Caki2 (cell line): ENCODE measurements at places on chromosomes 11 and 22.
A peak's percentile ranks its signal among the peaks of the same experiment; 100 is the strongest.

GRCh38 chr11:81496601-81497000 lies 1237.1 kb downstream of the FAM181B start:
- no peak for DNase-seq

DNA sequence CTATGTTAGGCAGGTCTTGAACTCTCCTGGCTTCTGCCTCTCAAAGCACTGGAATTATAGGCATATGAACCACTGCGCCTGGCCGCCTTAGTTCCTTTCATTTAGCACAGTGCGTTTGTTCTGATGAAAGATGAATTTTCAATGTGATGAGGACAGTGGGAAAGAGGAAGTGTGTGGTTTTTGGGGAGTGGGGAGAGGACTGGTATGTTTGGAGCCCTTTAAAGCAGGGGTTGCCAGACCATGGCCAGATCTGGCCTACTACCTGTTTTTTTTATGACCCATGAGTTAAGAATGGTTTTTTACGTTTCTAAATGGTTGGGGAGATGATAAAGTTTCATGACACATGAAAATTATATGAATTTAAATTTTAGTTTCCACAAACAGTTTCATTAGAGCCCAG lies 12.5 kb downstream of the ATXN10 start:
- DNase-seq, result no peak

GRCh38 chr11:13010749-13011465 lies 1.8 kb downstream of the RASSF10 start:
- peak; percentile 50 for DNase-seq

DNA sequence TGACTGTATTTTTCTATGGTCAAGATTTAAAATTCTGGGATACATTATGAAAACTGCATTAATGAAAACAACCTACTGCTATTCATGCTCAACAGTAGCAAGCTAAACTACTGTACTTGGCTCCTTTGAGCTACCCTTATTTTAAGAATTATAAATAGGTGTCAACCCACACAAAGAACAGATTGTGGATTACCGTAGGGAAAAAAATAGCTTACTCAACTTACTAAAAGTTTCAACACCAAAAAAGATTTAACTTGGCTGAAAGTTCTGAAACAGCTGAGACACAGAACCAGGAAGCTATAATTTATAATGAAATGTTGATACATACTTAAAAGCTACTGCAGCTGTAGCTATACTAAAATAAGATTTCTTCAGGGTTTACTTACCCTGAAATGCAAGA lies 10.1 kb downstream of the LIN7C start:
- DNase-seq, result no peak

DNA sequence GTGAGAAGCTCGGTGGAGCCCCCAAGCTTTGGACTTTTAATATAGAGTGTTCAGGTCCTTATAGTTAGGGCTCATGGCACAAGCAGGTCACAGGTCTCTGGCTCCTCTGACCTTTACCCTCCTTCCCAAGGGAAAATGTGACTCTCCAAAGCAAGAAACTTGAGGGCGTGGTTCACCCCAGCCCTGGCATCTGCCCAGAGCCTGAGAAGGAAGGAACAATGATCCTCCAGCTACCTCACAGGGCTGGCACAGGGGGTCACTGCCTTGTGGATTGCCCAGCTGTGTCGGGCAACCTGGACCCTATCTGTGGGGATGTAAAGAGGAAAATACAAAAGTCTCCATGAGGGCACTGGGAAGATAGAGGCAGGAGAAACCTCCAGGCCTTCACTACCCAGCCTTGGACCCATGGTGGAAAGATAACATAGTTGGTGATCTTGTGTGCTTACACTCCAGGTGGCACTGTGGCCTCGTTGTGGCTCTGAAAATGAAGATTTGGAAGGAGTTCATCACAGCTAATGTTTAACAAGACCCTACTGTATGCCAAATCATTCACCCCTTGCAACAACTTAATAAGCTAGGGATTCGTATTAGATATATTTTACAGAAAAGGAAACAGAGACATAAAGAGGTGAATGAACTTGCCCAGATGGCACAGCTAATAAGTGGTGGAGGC lies 3.8 kb upstream of the ZNF195 start:
- no peak for DNase-seq

- no peak for DNase-seq
These were observed 25.3 kb downstream of the ABTB2 start for GRCh38 chr11:34332524-34332923.

DNA sequence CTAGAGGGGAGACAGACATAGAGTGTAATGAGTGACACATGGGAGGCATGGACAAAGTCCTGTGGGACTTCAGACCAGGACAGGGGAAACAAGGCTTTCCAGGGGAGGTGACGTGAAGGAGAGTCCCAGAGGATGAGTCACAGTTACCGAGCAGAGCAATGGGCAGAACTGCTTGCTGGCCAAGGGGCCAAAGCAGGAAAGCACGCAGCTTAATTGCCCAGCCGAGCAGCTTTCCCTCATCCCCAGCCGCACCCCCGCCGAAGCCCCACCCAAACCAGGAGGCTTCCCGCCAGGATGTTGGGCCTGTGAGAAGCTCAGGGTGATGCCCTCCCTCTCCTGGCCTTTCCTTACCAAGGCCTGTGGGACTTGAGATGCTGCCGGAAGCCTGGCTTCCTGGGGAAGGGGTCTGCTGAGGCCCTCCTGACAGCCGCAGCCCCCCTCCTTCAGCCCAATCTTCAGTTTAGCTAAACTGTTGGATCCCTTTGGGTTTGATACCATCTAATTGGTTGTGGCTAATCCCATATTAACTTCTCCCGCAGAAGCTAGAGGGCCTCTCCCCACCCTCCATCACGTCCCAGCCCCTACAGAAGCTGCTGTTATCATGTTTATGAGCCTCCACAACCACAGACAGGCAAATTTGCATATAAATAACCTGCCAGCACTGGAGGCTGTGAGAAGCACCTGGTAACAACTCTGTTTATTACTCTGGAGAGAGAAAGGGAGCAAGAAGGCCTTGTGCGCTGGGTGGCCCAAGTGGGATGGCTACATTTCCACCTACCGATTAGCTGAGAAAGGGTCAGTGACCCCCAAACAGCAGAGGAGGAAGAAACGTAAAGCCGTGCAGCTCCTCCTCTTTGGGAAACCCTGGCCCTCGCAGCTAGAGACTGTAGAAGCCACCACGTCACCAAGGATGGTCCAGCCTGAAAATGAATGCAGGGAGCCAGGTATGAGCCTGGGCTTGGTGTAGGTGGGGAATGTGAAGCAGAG lies 80.0 kb downstream of the TRIM29 start:
- no peak for DNase-seq

DNA sequence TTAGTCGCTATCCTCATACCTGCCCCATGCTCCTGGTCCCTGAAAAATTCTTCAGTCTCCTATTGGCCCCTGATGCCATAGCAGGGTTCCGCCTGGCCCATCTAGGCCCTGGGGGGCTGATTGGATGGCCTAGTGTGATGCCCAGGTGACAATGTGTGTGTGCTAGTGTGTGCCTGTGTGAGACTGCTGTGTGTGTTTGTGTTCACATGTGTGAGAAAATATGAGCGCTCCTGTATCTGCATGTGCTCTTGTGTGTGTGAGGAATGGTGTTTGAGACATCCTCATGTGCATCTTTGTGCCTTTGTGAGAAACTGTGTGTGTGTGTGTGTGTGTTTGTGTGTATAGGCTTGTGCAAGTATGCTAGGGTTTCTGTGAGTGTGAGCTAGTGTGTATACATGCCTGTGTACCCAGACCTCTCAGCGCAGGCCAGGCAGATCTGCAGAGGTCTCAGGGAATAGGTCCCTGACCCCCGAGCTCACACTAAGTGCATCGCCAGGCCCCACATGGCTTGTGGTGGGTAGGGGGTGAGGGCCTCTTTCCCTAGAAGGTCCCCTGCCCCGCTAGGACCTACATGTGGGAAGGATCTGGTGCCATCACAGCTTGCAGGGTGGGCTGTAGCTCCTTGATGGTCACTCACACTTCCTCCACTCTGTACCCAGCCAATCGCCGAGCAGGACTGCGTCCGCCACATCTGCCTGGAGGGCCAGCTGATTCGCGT lies 64.6 kb downstream of the OTOG start:
- DNase-seq, result no peak

DNA sequence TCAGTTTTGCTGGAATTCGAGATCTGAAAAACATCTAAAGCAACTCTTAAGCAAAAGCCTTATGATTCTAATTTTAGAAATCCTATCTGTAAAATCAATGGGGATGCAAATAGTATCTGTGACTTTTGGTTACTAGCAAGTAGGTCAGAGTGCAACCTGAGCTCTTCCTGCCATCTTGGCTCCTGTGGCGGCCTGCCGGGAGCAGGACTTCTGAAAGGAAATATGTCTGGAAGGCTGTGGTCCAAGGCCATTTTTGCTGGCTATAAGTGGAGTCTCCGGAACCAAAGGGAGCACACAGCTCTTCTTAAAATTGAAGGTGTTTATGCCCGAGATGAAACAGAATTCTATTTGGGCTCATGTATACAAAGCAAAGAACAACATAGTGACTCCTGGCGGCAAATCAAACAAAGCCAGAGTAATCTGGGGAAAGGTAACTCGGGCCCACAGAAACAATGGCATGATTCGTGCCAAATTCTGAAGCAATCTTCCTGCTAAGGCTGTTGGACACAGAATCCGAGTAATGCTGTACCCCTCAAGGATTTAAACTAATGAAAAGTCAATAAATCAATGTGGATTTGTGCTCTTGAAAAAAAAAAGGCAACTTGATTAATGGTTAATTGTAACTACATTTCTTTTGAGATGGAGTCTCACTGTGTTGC lies 1.7 kb downstream of the SAMM50 start:
- no peak for DNase-seq

DNA sequence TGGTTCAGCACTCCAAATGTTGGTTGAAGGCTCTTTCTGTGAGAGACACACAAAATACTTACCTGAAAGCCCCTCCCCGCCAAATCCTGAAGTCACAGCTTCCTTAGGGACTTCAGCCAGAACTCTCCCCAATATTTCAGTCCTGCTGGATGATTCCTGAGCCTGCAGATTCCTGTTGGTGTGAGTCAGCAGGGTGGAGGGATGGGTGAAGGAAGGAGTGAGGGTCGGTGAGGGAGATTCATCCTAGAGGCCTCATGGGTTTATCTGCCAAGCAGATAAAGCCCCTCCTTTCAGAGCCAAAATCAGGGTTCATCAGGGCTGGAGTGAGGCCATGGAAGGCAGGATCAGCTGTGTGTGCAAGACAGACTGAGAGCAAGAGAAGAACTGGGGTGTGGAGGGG lies 37.9 kb downstream of the SMIM38 start:
- no peak for DNase-seq

DNA sequence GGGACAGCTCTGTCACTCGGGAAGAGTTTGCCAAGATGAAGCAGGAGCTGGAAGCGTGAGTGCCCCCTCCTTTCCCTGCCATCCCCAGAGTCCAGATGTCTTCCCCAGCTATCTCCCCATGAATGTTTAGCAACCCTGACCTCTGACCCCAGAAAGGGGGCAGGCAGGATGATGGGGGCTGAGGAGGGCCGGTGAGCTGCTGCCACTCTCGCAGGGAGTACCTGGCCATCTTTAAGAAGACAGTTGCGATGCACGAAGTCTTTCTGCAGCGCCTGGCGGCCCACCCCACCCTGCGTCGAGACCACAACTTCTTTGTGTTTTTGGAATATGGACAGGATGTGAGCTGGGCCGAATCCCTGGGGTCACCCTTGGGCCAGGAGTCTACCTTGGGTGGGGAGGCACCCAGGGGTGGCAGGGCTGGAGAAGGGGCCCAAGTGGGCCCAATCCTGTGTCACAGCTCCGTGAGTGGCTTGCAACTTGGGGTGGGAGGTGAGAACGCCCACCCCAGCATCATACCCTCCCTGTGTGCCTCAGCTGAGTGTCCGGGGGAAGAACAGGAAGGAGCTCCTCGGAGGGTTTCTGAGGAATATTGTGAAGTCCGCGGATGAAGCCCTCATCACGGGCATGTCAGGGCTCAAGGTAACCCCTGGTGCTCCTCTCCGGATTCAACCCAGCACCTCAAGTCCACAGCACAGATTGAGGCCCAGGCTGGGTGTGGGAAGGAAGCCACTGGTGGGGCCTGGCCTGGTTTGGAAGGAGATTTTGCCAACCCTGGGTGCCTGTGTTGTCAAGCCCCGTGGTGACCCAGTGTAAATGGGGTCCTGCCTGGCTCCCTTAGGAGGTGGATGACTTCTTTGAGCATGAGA lies 7.5 kb downstream of the CFL1 start:
- no peak for DNase-seq

GRCh38 chr11:14237444-14237961 lies 121.5 kb downstream of the RRAS2 start:
- no peak for DNase-seq

GRCh38 chr22:47784367-47784983 lies 1022.0 kb downstream of the TBC1D22A start:
- no peak for DNase-seq

DNA sequence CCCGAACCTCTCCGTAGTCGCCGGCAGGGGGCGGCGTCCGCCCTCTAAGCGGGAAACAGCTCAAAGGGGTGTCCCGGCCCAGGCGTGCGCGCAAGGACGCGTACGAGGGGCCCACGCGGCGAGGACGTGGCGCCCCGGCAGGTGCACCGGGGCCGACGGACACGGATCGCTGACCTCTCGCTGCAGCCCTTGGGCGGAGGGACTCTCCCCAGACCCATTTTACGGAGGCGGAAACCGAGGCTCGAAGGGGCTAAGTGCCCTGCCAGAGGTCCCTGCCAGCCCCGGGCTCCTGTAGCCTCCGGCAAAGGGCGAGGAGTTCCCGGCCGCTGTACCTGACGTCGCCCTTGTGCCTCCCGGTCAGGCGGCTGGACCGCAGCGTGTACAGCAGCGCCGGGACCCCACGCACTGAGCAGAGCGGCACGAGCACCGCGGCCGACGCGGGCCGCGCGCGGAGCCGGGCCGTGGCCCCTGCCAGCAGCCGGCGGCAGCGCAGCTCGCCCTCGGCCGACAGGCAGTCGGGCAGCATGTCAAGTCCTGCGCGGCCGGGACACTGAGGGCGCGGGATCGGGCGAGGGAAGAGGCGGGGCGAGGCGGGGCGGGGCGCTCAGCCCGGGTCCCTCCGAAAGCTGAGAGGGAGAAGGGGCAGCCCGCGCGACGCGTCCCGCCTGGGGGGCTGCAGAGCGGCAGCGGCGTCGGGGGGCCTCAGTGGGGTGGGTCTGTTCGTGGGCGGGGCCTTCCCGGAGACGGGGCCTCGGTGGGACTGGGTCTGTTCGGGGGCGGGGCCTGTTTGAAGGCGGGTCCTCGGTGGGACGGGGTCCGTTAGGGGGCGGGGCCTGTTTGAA lies at the start of gene NUDT8:
NUDT8 (minus strand) TSS at position 552 of the 842 bp plus-strand sequence; CDS start at position 526, 26 bp downstream.
- peak; percentile 80 for DNase-seq

GRCh38 chr11:62433141-62433903 lies 14.5 kb downstream of the SCGB1A1 start:
- DNase-seq, result peak; percentile 90

DNA sequence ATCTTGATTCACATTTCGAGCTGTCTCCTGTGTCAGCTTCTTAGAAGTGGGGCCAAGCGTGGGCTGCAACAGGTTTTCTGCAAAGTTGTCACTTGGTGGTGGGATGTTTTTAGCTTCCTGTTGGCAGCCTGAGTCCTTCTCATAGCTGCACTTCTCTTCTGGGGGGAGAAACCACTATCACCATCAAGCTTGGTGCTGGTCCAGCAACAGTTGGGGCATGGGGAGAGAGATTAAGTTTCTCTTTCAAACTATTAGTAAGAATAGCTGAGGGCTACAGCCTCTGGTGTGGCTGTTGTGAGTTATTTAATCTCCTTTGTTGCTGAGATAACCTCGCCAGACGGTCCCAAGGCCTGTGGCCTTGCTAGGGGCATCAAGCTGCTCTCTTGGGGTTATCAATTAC lies 123.3 kb upstream of the CRYBB3 start:
- DNase-seq, result no peak

GRCh38 chr11:69942333-69942820 lies 123.2 kb upstream of the FGF3 start:
- no peak for DNase-seq
